ENCODE measurements at places on chromosomes 7 and 10. TPM values are rescaled to one million over a fixed set of nuclear protein-coding genes. Genes with fewer than 3 reads are reported as not detected.

Gene TMEM236
- 0.16 TPM for total RNA-seq

Gene CCAR1
- 60.8 TPM for total RNA-seq

Gene AMPH
- 4.7 TPM for total RNA-seq

Gene UCMA
- not detected for total RNA-seq

Gene NUDCD3
- 57.0 TPM for total RNA-seq

Gene IL6
- total RNA-seq, result 27.9 TPM

Gene MLXIPL
- 56.2 TPM for total RNA-seq

Gene ZNF804B
- 0.13 TPM for total RNA-seq

Gene TMEM254
- total RNA-seq, result 13.3 TPM

Gene STEAP2
- total RNA-seq, result 21.0 TPM

Gene TRIL
- 3.9 TPM for total RNA-seq

DNA sequence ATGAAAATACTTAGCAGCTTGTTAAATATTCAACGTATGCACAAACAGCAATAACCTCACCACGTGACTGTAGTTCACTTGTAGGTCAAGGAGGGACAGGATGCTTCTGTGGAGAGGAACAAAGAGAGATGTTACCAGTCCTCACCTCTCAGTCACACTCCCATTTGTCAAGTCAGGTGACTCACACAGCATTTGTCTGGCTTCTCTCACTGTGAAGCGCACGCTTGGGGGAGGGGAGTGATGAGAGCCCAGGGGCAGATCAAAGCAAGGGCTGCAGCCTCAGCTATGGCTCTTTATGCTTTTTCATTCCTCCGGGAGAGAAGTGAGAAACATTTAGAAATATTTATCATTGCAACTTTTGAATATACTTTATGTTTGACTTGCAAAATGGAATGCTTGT, 2.9 kb upstream of the RBM20 start:
- no peak for ATAC-seq

DNA sequence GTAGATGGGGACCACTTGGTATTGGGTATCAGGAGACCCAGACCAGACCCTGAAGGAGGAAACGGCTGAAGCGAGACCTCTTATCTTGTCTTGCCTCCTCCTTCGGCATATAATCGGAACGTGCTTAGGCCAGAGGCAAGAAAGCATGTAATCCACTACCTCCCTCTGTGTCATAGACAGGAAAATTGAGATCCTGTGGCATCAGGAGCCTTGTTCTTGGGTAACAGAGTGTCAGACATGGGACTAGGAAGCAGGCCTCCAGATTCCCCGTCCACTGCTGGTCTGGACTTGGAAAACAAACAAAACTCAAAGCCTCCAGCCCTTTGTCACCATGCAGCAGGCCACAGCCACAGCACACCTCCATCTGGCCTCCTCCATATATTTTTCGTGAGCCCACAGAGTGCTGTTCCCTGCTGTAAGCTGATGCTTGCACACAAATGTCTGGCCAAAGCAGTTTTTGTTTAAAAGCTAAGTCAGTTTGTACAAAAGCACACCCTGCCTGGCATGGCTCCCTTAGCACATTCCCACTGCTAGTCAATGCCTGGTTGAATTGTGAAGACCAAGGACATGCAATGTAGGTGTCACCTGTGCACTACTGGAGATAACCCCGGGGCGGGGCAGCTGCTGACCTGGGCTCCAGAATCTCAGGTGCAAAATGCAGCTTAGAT, 510.9 kb downstream of the RPS24 start:
- no peak for ATAC-seq

DNA sequence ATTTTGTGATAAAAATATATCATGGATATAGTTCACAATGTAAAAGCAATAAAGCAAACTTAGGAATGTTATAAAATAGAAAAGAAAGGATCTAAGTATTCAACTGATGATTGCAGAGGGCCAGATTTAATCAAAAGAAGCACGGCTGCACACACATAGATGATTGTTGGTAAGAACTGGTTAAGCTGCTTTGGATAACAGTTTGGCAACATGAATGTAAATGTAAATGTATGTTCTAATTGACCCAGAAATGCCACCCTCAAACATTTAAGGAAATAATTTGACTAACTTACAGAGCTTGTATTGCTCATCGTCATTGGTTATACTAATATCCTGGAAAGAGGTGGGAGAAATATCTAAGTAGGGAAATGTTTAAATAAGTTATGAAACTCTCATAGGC, 13.1 kb downstream of the ZNF485 start:
- no peak for ATAC-seq

GRCh38 chr7:54749200-54749599, 9.8 kb downstream of the SEC61G start:
- no peak for ATAC-seq

- ATAC-seq, result no peak
Measured at GRCh38 chr7:151201344-151201743, 8.9 kb downstream of the H2BK1 start.

GRCh38 chr7:139294951-139295575, 46.1 kb upstream of the FMC1 start:
- no peak for ATAC-seq

DNA sequence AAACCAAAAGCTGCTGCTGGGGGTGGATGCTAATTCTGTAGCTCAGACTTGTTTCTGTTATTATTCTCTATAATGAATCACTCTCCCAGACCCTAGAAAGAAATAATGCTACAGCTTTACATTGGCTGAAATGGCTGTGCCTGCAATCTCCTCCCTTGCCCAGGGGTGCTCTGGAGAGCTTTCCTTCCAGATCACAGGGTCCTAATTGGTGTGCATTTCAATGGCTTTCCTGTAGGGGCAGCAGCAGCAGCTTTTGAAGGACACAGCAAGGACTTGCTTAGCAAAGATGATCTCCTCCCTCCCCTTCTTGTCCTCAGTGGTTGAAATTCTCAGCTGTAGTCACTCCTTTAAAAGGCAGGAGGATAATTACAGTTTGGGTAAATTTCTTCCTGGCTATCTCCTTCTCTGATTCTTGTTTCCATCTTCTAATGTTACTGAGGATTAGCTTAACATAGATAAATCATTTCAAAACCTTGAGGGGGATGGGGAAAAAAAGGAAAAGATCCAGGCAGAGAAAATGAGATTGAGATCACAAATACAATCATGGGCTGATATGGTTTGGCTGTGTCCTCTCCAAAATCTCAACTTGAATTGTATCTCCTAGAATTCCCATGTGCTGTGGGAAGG, 120.2 kb upstream of the CTTNBP2 start:
- ATAC-seq, result no peak

DNA sequence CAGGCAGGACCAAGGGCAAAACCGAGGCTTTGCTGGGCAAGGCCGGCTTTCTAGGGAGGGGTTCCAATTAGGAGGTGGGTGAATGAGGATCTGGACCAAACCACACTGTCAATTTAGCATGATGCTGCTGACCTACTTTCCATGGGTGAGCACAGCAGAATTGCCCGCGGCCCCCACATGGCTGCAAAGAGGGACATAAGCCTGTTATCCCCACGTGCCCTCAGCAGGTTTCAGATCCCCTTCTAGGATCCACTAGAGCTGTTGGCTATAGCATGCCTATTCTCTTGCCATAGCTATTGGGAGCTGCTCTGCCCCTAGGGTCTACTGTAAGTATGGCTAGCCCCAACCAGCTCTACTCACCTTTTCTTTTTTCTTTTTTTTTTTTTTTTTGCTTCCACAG, 102.8 kb downstream of the COL13A1 start:
- no peak for ATAC-seq

GRCh38 chr7:926061-927030, 28.1 kb downstream of the ADAP1 start:
- ATAC-seq, result no peak

DNA sequence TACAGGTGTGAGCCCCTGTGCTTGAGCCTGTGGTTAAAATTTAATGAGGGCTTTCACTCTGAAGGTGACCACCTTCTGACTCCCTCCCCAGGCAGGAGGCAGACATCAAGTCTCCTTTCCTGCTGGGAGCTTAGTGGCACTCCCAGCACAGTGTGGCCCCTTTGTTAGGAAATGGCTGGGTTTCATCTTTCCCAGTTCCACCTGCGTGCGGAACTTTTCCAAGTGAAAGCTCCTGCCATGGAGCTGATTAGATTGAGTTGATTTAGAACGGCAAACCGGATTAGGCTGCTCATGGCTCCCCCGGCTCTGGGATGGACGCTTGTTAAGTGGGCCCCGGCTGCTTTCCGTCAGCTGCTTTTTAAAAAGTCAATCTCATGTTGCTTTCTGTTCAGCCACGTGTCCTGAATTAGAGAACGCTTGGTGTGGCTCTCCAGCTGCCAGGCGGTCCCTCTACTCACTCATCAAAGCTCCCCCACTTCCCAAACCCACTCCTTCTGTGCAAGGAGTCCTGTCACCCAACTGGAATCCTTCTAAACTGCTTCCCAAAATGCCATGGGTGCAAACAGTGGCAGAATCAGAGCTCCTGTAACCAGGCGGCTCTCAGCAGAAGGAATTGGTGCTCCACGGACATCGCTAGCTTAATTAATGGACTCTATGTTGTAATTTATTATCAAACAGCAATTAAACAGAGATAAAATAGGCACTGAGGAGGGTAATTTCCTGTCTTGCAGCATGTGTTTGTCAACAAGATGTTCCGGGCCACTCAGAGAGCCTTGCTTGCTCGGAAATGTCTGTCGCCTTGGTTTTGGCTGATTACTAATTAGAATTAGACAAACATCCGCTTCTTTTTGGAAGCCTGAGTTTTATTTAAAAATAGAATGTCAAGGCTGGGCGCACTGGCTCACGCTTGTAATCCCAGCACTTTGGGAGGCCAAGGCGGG, 551.2 kb downstream of the GALNT17 start:
- no peak for ATAC-seq

DNA sequence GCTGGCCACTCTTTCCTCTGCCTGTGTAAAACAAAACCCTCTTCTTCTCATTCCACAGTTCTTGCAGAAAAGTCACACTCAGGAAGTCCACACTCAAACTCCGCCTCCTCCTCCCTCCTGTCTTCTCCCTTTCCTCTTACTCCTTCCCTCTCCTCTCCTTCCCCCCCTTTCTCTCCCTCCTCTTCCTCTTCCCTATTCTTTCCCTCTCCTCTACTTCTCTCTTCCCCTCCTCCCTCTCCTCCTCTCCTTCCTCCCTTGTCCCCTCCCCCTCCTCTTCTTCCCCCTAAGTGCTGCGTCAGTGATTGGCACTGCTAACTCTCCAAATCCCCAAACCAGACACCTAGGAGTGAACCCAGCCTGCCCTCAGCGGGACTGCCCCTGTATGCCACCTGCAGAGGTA, 67.0 kb downstream of the ZNF467 start:
- no peak for ATAC-seq

- no peak for ATAC-seq
Measured at GRCh38 chr7:88457320-88457719, 150.6 kb upstream of the STEAP4 start.

DNA sequence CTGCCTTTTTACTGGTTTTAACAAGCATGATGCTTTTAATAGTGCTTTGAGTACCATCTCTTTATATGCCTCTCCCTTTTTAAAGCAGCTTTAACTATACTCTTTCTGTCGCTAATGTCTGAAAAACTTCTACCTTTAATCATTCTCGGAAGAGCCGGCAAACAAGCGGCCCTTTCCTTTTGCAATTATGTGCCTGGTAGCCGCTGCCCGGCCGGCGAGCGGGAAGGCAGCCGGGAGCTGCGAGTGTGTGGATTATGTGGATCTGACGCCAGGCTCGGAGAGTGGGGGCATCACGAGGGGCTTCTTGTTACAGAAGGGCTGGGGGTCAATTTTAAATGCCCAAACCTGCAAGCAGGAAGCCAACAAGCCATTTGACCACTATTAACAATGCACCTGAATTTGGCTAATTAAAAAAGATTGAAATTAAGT, 120.9 kb downstream of the BUB3 start:
- no peak for ATAC-seq

GRCh38 chr7:149147752-149148653, 750 bp downstream of the ZNF398 start:
- ATAC-seq, result peak; percentile 69

DNA sequence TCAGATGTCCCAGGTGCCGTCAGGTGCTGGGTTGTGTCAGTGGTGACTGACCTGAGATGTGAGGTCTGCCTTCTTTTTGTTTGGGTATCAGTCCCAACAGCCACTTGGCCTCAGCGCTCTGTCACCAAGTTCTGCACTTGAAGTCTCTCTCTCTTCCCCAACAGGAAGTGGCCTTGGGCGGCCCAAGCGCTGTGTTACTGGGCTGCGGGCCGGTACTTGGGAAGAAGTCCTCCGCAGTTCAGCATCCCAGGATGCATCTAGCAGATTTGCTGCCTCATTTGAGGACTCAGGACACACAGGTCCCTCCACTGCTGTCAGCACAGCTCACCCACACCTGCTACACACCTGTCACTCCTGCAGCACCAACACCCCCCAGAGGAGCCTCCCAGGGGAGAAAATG, 40.1 kb downstream of the LYZL2 start:
- ATAC-seq, result no peak

DNA sequence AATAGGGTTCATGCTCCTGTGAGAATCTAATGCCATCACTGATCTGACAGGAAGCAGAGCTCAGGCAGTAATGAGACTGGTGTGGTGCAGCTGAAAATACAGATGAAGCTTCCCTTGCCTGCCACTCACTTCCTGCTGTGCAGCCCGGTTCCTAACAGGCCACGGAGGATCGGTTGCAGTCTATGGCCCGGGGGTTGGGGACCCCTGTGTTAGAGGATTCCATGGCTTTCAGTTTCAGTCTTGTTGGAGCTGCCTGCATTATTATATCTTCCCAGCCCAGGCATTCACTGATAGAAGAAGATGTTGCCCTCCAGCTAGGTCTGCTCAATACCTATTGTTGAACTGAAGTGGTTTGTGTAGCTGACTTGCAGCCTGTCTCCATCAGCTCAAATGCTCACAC, 1298.8 kb downstream of the TYW1 start:
- no peak for ATAC-seq

GRCh38 chr10:57979491-57979890, 288.2 kb downstream of the IPMK start:
- ATAC-seq, result no peak

DNA sequence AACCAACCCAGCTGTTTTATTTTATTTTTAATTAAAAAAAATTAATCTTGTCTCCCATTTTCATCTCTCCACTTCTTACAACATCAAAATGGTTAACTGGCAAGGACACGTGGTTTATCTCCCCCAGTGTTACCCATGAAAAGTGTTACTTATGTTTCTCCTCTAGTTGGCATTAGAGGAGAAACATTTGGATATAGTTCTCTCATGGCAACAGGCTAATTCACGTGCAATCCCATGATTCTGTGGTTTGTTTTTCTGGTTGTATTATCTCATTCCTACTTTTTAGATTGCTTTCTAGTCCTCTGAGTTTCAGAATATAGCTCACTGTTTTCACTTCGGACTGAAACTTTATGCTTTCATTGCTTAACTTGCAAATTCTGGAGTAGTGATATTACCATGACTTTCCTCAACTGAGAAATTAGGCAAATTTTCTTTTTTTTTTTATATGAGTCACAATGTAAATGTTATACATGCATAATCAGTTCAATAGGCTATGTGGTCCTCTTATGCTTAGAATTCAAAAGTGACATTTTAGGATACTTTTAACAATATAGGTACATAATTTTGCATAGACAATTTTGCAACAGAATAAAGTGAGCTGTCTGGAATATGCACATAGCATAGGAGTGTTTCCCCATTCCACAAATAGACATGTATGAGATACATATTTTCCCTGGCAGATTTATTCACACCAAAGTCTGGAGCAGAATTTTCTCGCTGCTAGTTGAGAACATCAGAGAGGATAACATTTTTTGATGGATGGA, 43.0 kb downstream of the LHFPL3 start:
- no peak for ATAC-seq

- ATAC-seq, result no peak
Measured at GRCh38 chr7:17027143-17027788, 145.5 kb upstream of the AGR3 start.

- no peak for ATAC-seq
Measured at GRCh38 chr7:100406767-100407166, 21.7 kb downstream of the ZCWPW1 start.

GRCh38 chr7:100677308-100678267, 4.0 kb downstream of the GNB2 start:
- no peak for ATAC-seq

GRCh38 chr7:47796347-47796746, 151.9 kb downstream of the PKD1L1 start:
- ATAC-seq, result no peak
